Neural progenitor cell (in vitro differentiated cells): ENCODE measurements at places on chromosomes 7 and 10.

GRCh38 chr10:70599791-70600190 lies 2.8 kb downstream of the PRF1 start:
- no peaks in the 10 kb centered on the region for H3K27me3 ChIP-seq
- no peak overlapping the region for H3K4me3 ChIP-seq
- no peak overlapping the region for H3K27ac ChIP-seq
- DNase-seq = no peak
- H3K4me1 ChIP-seq = no peaks in the 10 kb centered on the region

GRCh38 chr7:142865766-142866165 lies 10.9 kb downstream of the EPHB6 start:
- no peak overlapping the region for H3K27ac ChIP-seq
- no peaks in the 10 kb centered on the region for H3K36me3 ChIP-seq
- no peak for DNase-seq
- H3K4me3 ChIP-seq = no peak overlapping the region
- H3K27me3 ChIP-seq = no peaks in the 10 kb centered on the region

DNA sequence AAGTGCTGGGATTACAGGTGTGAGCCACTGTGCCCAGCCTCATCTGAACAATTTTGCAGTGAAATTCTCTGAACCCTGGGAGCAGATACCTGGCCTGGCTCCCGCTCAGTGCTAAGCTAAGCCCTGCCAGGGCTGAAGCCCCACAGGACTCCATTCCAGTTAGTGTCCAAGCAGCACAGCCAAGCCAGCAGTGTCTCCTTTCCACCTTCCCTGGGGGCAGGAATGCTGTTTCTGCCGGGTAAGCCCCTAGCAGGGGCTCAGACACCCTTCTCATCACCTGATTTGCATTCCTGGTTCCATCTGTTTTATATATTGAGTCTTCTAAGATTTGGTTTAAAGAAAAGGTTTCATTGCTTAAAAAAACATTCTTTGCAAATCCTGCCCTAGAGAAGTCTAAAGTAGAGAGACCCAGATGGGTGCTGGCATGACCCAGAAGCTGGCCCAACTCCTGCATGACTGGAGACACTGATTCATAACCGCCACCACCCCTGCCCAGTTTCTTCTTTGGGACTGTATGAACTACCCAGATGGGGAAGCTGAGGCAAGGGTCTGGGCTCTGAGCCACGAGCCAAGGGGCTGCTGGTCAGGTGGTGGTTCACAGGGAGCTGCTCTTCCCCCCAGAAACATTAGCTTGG lies 14.0 kb downstream of the SLC13A4 start:
- no peak for DNase-seq
- H3K27me3 ChIP-seq = no peaks in the 10 kb centered on the region
- no peak overlapping the region for H3K27ac ChIP-seq
- no peaks in the 10 kb centered on the region for H3K36me3 ChIP-seq
- no peak overlapping the region for H3K4me3 ChIP-seq

- no peaks in the 10 kb centered on the region for H3K36me3 ChIP-seq
- no peaks in the 10 kb centered on the region for H3K27me3 ChIP-seq
- H3K4me3 ChIP-seq = no peak overlapping the region
- no peak overlapping the region for H3K27ac ChIP-seq
- DNase-seq = peak; percentile 68
Observed at GRCh38 chr7:36084485-36085091, 68.5 kb upstream of the EEPD1 start.

DNA sequence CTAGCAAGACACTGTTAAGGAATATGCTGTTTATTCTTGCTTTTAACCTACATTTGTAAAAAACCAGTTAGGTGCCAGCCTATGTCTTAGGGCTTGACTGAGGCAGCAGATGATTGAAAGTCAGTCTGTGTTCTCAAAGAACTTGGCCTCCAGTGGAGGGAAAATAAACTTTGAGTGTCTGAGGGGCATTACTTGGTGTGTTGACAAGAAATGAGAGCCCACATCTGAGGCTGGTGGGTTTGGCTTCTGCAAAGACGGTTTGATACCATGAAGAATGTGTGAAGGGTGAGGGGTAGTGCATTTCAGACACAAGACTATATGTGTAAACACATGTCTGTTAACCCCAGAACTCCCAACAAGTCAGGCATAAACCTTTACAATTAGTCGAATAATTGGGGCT lies 28.5 kb downstream of the CCSER2 start:
- no peak overlapping the region for H3K27ac ChIP-seq
- no peaks in the 10 kb centered on the region for H3K27me3 ChIP-seq
- no peaks in the 10 kb centered on the region for H3K36me3 ChIP-seq
- no peak overlapping the region for H3K4me3 ChIP-seq
- H3K4me1 ChIP-seq = peaks cover 24% of the 10 kb centered on the region
